Activated CD4-positive, alpha-beta T cell treated with anti-CD3 and anti-CD28 coated beads for 36 hours (primary cell): ENCODE measurements at places on chromosomes 5 and 9.

DNA sequence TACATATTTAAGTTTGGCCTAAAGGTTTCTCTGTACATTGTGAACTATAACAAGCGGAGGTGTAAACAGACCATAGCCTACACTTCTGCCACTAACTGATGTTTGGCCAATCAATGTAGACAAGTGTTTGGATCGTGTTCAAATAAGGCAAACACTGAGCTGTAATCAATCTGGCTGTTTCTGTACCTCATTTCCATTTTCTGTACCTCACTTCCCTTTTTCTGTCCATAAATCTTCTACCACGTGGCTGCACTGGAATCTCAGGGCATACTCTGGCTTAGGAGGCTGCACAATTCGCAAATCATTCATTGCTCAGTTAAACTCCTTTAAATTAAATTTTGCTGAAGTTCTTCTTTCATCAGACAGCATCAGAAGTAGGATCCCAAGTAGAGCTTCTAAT lies 140.9 kb downstream of the SLC25A46 start:
- H3K27ac ChIP-seq: no peak overlapping the region
- H3K27me3 ChIP-seq: peaks cover 6% of the 10 kb centered on the region
- H3K36me3 ChIP-seq: no peaks in the 10 kb centered on the region
- H3K4me3 ChIP-seq: no peak overlapping the region

DNA sequence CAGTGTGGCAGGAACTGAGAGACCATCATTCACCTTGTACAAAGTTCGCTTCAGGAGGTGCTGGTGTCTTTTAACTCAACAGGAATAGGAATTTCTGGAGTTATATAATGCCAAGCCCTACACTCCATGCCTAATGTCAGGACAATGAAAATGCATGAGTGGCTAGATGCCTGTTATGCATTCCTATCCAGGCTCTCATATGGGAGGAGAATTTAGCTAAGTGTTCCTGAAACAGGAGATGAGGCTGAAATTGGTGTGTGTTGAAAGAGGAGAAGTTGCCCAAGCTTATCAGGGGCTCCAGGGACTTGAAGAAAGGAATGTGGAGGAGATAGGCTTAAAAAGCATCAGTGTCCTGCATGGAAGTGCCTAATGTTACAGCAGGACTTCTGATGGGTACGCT lies 26.8 kb upstream of the PRUNE2 start:
- no peak overlapping the region for H3K4me3 ChIP-seq
- H3K27ac ChIP-seq: no peak overlapping the region
- no peaks in the 10 kb centered on the region for H3K27me3 ChIP-seq
- no peaks in the 10 kb centered on the region for H3K4me1 ChIP-seq

DNA sequence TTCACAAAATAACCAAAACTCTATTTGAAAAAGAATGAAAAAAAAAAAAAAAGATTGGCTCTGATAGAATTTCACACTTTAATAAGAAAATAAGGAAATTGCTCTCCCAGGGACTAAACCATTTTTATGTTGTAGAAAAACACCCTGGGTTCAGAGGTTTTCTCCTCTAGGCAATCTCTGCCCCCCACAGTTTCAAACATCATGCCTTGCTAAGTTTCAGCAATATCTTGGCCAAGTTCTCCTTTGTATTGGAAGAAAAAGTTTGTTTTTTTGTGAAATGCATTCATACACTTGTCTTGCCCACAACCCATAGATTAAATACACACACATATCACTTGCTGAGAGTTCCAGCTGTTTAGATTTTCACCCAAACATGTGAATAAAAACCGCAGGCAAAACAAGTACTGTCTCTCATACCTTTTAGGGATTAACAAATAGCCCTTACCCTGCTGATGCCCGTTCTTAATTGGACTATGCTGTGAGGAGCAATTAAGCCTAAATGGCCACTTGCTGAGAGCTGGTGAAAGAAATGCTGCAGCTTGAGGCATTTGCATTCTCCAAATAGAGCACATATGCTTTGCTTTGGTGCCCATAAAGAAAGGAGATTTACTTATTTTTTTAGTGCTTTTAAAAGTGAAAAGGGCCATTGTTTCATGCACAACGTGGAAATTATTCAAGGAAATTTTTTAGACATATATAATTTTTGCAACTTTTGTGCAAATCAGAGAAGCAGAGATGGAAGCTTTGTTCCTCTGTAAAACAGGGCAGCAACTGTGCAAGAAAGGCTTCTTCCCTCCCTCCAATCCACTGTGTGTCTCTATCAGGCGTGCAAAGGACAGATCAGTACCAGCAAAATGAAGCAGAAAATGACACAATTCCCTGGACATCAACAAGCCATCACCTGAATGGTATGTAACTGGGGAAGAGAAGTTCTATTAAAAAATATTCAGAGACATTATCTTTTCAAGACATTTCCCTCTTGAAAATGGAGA lies 262.4 kb upstream of the KIF2A start:
- H3K4me3 ChIP-seq: no peak overlapping the region
- H3K27ac ChIP-seq: no peak overlapping the region
- no peaks in the 10 kb centered on the region for H3K36me3 ChIP-seq
- peaks cover 10% of the 10 kb centered on the region for H3K27me3 ChIP-seq
- DNase-seq: no peak
- H3K4me1 ChIP-seq: no peaks in the 10 kb centered on the region

DNA sequence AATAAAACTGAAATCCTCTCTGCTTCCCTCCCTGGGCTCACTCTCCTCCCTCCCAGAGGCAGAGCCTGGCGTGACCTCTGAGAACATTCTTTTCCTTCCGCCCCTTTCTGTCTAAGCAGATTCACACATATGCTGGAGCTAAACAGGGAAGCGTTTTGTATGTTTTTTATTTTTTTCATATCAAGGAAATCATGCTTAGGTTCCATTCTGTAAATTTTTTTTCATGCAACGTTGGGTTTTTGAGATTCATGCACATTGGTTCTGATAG lies 20.2 kb upstream of the BARHL1 start:
- H3K4me1 ChIP-seq: no peaks in the 10 kb centered on the region
- no peaks in the 10 kb centered on the region for H3K36me3 ChIP-seq
- DNase-seq: no peak
- no peak overlapping the region for H3K4me3 ChIP-seq
- no peak overlapping the region for H3K27ac ChIP-seq

DNA sequence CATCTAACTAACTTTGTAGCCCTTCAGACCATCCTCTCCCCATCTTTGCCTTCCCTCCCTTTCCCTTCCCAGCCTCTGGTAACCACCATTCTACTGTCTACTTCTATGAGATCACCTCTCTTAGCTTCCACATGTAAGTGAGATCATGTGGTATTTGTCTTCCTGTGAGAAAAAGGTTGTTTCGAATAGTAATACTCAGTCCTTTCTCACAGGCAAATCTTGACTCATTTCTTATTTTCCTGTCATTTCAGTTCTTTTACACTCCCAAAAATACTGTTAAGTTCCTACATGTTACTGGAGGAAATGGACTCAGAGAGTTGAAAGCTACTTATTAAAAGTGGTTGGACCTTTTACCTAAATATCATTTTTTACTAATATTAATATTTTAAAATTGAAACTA lies 82.1 kb downstream of the SLF1 start:
- H3K27me3 ChIP-seq: no peaks in the 10 kb centered on the region
- H3K4me3 ChIP-seq: no peak overlapping the region
- no peaks in the 10 kb centered on the region for H3K36me3 ChIP-seq

GRCh38 chr5:88702332-88702731 lies 180.7 kb downstream of the MEF2C start:
- DNase-seq: no peak
- no peak overlapping the region for H3K4me3 ChIP-seq
- no peak overlapping the region for H3K27ac ChIP-seq
- peaks cover 27% of the 10 kb centered on the region for H3K27me3 ChIP-seq
- H3K4me1 ChIP-seq: no peaks in the 10 kb centered on the region
